ENCODE measurements at places on chromosomes 6 and 20. TPM values are rescaled to one million over a fixed set of nuclear protein-coding genes. Genes with fewer than 3 reads are reported as not detected.

DNA sequence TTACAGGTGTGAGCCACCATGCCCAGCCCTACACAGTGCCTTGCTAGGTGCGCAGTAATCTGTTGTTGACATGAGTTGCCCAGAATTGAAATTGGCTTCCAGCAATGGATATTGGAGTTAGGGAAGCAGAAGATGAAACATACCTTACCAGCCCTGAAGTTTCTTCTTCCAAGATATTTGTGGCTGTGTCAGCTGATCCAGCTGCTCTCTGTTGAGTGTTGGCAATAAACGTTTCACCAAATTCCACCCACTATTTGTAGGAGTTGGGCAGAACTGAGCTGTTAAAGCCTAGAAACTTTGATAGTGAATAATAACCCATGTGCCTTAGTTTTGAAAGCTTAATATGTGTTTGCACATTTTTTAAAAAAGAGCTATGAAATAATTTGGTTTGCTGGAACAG, 218.2 kb upstream of the SNX9 start:
- DNase-seq: no peak

The PTCHD4 gene
- 3.4 TPM for total RNA-seq

GRCh38 chr20:25320035-25320800, 70.4 kb downstream of the ABHD12 start:
- DNase-seq: no peak

DNA sequence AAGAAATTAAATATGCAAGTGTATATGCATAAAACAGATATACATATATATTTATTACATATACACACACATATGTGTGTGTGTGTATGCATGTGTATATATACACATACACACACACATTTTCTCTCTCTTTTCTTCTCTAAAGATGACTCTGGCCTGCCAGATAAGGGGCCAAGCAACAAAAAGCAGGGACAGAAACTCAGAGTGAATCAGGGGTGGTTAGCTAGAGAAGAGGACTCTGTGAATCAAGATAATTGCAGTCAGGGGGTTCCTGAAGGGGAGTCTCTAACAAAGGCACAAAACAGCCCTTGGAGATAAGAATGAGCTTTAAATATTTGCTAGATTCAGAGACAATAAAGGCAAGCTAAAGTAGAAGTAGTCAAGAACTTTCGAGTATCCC, 650.5 kb downstream of the UTRN start:
- no peak for DNase-seq

- no peak for DNase-seq
Observed at GRCh38 chr6:22248513-22249308, 48.1 kb downstream of the PRL start.

GRCh38 chr6:149127212-149127611, 190.3 kb upstream of the TAB2 start:
- DNase-seq: no peak

DNA sequence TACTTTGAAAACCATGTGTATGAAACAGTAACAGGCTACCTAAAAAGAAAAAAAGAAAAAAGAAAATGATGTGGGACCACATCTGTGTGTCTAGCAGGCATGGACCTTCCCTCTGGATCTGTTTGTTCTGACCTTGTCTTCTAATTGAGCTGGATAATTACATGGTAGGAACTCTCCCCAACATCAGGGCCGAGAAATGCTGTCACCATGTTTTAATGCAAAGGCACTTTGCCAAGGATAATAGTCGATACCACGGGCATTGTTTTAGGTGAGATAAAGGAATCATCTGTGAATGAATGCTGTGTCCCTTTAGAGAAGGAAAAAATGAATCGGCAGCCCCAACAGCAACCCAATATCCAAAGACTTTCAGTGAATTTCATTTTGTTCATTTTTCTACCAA, 149.1 kb downstream of the ZDHHC14 start:
- DNase-seq: no peak

DNA sequence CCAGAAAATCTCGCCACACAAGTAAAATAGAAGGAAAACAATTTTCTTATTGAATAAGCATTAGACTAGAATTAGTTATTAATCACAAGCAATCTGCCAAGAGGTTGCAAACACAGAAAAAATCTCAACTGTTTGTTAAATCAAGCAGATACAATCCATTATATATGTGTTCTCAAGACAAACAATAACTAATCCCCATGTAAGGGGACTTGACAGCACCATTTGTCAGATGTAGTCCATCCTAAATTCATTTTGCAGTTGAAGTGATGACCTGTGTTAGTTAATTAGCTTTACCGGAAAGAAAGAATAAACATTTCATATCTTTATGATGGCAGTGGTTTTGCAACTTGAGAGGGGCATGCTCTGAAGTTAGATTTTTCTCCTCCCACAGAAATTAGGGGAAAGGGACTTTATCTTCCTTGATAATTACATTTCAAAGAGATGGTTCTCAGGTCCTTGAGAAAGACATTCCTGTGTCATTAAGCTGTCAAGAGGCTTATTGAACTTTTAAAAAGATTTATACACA, 1588.0 kb downstream of the GRIK2 start:
- no peak for DNase-seq
